ENCODE measurements at places on chromosomes 6 and 20.

GRCh38 chr20:300345-300990 is 3.1 kb downstream of the ZCCHC3 start:
- no peak for DNase-seq

- peak; percentile 4 for DNase-seq
Observed at GRCh38 chr20:15162079-15162647, 824.8 kb upstream of the FLRT3 start.

DNA sequence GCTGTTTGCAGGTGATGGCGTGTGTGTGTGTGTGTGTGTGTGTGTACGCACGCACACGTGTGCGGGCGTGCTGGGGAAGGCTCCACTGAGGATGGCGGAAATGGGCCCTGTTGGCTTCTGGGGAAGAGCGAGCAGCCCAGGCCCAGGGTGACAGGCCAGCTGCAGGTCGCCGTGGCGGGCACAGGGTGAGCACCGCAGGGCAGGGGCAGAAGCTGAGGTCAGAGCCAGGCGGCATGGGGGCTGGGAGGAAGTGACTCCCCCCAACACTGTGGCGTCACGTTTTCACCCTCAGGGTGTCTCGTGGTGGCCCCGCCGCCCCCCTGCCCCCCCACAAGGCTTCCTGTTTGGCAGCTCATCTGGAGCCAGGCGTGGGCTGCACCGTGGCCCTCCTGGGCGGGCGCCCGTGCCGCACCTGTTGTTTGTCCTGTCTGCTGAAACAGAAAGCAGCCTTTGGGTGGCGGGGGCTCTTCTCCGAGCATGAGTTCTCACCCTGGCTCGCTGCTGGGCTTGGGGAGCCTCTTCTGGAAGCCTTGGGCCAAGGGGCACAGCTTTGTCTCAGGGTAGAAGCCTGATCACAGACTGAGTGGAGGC is 7.1 kb downstream of the RBM38 start:
- peak; percentile 98 for DNase-seq

DNA sequence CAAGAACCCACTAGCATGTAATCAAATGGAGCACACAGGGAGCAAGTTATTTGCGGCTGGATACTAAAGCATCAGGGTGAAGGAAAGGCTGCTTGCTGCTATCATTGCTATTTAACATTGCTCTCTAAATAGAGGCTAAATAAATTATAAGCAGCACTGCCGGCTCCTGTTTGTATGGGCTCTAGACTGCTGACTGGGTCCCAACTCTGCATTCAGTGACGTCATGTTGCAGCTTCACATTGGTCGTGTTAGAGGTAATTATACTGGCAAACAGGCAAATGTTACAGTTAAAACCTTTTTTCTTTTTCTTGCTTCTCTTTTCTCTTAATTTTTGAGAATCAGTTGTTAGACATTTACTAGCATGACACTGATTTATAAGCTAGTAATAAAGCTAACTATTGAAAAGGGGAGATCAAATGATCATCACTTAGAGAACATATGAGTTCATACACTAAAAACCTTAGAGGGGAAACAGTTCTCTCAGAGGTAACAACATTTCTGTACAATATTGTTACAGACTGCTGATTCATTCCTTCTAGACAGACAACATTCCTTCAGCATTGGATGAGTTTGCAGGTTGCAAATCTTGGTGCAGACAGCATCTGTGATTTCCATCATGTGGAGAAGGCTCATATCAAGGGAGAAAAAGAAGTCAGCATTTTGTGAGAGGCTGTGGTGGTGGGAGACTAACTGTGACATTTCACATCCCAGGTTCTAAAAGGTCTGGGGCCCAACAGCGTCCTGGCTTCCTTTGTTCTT is 15.9 kb downstream of the RFPL4B start:
- DNase-seq, result no peak

DNA sequence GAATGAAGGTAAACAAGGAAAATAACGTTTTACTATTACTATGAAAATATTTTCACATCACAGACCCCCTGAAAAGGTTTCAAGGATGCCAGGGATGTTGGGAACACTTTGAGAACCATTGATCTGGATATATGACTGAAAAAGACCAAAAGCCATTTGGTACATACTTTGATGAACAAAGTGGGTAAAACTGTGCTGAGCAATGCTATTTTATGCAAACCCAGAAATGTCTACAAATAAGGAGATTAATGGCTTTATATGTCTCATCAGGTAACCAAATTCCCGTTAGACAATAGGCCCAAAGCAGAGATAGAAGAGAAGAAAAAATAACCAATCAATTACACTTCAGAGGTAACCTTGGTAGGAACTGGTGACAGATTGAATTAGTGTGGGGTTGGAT is 101.4 kb upstream of the CNKSR3 start:
- no peak for DNase-seq

DNA sequence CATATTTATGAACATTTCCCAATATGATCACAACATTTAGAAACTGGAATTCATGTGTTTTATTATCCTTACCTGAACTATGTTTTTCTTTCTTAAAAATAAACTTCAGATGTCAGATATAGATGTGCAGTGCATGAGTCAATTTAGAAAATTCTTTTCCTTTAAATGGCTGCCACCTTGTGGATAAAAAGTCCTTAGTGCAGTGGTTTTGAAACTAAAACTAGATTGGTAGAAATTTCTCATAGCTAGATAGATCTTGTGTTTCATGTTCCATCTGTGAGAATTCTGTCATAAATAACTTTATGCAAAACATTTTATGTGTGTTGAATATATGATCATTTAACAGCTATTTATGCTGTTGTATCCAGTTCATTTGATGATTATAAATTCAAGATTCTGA is 134.9 kb downstream of the KLHL32 start:
- DNase-seq, result peak; percentile 21

- DNase-seq, result no peak
Observed at GRCh38 chr6:76000629-76001028, 71.8 kb downstream of the IMPG1 start.

- no peak for DNase-seq
Observed at GRCh38 chr6:74467533-74468215, 738.2 kb downstream of the COL12A1 start.

DNA sequence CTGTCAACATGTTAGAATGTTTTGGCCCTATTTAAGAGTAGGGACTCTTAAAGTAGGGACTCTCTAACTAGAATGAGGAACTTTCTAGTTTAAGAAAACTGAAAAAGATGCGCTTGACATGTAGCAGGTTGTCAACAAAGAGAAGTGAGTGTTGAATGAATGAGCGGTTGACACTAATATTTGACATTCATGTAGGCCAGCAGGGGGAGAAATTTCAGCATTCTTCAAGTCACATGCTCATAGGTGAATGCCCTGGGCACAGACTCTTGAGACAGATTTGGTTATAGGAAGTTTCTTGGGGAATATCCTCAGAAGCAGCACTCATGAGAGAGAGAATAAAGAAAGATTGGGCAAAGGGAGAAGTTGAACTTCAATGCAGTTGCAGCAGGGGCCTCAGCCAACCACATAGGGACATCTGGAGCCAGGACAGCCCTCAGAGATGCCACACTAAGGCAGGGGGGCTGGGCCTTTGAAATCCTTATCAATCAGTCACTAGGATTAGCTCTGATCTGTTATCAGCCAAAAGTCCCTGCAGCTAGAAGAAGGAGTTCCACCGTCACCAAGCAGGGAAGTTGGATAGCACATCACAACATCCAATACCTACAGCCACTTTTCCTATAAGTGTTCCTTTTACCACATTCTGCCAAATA is 145.1 kb upstream of the FKBP1C start:
- DNase-seq, result no peak

DNA sequence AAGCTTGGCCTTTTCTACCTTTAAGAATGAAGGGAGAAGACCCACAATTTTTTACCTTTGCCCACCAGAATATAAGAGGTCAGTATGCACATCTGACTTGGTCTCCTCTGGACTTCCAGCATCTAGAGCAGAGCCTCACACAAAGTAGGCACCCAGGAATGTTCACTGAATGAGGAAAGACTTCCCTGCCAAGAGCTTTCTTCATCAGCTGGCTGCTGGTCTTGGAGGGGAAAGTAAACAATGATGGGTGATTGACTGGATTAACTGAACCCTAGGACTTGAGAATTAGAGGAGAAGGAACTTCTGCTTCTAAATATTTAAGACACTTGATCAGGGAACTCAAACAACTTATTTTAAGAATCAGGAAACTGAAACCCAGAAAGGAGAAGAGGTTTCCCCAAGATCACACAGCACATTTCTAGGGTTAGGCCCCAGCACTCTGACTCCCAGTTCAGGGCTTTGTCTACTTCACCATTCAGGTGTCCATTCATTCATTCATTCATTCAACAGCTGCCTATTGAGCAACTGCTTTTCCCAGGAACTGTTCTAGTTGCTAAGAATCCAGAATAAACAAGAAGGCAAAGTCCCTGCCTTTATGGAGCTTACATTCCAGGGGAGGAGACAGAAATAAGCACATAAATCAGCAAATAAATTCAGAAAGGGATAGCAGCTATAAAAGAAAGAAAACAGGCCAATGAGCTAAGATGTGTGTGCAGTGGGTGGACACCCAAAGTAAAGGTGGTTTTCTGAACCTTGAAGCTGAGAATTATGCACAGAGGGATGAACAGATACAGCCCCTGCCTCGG is 216.9 kb upstream of the LRFN2 start:
- no peak for DNase-seq

GRCh38 chr20:38079353-38079752 is 45.8 kb downstream of the RPRD1B start:
- no peak for DNase-seq

DNA sequence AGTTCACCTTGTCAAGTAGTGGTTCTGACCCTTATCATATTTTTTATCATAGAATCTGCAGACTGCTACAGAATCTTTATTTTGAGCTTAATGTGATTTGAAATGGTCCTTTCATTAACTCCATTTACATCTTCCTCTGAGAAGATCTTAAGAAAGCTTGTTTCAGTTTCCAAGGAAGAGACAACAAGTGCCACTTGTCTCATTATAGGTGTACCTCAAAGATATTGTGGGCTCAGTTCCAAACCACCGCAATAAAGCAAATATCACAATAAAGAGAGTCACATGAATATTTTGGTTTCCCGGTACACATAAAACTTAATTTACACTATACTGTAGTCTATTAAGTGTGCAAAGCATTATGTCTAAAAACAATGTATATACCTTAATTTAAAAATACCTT is 66.4 kb upstream of the ATXN1 start:
- DNase-seq, result no peak

Data from immature natural killer cell (primary cell).